ENCODE measurements at places on chromosomes 7 and 10.

- DNase-seq = no peak
Measured at GRCh38 chr10:17250736-17251135, 22.7 kb downstream of the VIM start.

DNA sequence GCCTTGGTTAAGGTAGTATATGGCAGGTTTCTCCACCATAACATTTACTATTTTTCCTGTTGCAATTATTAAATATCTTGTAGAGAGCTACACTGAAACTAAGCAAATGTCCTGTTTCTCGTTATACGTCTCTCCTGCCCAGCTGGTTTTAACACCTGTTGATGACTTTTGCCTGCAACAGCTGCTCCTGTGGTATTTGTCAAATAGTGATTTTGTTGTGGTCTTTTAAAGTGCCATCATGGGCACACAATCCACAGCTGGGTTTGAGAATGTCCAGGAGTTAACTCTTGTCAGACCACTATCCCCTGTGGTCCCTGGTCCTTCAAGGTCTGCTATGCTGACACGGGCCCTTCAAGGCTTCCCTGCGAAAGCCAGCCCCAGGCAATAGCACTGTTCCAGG is 24.9 kb upstream of the SEC61G start:
- no peak for DNase-seq

GRCh38 chr7:44325811-44326241 is 432 bp upstream of the CAMK2B start:
- no peak for DNase-seq

GRCh38 chr7:34133983-34134782 is 228.8 kb downstream of the BMPER start:
- DNase-seq = peak; percentile 56

- DNase-seq = no peak
Measured at GRCh38 chr7:98252425-98253054, 508 bp upstream of the TECPR1 start.

GRCh38 chr7:24755541-24756407 is 1.5 kb downstream of the GSDME start:
- DNase-seq = peak; percentile 92

- no peak for DNase-seq
Measured at GRCh38 chr10:36336315-36336714, 694.2 kb upstream of the FZD8 start.

- DNase-seq = peak; percentile 64
Measured at GRCh38 chr7:90708841-90709317, 112.8 kb downstream of the CDK14 start.

- no peak for DNase-seq
Measured at GRCh38 chr7:46109437-46109836, 188.4 kb upstream of the IGFBP3 start.

- peak; percentile 31 for DNase-seq
Measured at GRCh38 chr7:87148332-87148955, 3.8 kb upstream of the DMTF1 start.

- DNase-seq = no peak
Measured at GRCh38 chr10:118028619-118029018, 18.1 kb downstream of the RAB11FIP2 start.

DNA sequence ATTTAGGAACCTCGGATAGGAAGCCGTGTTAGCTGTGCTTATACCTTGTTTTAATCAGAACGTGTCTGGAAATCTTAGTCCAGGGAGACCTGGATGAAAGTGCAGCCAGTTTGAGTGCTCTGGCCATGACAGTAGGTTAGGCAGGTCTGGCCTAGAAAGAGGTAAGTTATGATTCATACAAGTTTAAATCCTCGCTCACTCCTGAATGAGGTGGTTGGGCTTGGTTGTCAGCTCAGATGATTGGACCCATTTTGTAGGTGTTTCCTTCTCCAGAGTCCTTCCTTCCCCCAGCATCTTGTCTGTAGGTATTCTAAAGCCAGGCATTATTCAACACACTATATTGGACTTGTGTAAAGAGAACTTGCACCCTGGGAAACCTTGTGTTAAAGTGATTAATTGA is 561.9 kb upstream of the GALNT17 start:
- peak; percentile 72 for DNase-seq

DNA sequence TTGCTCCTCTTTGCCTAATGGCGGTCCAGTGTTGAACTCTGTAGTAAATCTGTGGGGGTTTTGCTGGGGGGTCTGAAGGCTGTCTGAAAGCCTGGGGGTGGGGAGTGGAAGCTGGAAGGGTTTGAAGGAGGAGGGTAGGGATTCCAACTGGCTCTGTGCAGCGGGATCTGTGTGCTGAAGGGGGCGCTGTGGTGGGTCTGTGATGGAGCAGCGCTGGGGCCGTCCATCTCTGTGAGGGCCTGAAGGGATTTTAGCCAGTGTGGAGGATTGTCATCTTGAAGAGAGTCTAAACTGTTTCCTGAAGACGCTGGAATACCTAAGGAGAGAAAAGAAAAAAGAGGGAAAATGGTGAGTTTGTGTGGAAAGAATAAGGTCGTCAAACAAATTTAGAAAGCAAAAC is 129.2 kb downstream of the STRA8 start:
- no peak for DNase-seq
